ENCODE measurements at places on chromosomes 5 and 9.

- DNase-seq, result no peak
Measured at GRCh38 chr9:86663905-86664304, 283.4 kb downstream of the GAS1 start.

DNA sequence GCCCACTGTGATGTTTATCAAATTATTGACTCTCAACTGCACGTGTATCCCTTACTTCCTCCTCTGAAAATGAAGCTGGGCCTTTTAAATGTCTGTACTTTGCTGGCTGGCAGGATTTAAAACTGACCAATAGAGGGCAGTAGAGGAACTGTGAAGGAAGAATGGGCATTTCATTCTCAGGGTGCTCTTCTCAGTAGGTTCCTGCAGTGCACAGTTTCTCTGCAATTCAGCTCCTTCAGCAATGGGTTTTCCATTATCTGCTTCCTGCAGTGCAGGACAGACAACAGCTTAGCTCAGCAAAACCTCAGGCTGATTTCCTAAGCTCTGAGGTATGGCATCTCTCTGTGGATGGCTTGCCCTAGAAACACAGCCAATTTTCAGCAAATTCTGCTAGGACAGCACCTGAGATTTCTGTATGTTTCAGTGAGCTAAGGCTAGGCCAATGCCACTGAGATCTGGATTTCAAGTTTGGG lies 298.4 kb upstream of the PRDM9 start:
- DNase-seq, result no peak

DNA sequence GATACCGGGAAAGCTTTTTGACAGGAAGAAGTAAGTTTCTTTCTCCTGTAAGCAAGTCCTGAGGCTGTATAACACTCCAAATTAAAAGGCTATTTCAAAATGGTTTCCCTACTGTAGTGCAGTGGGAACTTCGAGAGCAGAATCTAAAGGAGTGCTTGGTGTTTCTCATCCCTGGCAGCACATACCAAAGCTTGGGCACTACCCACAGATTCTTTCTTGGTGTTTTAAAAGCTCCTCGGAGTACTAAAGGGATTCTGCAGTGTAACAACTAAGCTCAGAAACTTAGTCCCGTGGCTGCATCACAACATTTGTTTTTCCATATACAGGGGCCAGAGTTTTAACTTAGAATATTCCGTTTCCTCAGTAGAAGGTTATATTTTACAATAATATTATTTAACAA lies 5.6 kb upstream of the APC start:
- DNase-seq, result no peak

DNA sequence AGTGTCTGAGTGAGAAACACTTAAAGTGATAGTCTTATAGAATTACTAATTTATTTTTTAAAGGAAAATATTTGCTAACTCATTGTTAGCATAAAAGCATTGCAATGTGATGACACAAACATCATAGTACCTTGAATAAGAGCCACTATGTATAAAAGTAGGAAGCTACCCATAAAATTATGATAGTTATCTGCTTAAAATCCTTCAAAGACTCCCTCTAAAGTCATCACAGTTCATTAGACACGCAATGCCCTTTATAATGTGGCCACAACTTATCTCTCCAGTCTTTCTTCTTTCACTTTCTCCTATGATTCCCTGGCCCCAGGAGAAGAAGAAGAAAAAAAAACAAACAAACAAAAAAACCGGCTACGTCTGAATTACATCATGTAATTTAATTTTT lies 1144.0 kb upstream of the NUDT12 start:
- no peak for DNase-seq

DNA sequence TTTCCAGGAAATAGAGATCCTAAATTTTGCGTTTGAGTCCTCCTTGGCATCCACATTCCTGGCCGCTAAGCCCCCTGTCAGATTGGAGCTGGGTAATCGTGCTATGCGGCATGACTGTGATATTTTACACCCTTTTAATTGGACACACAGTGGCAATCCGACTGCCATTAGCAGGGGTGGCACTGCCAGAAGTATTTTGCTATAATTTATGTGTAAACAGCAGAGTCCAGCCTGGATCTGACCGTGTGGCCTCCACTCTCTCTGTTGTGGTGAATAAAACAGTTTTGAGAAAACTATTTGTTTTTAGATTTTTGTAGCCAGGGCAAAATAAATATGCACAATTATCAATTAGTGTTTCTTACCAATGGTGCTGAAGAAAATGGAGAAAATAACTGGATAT lies 281.0 kb upstream of the IRX2 start:
- DNase-seq, result no peak

- DNase-seq, result no peak
Measured at GRCh38 chr9:113328045-113328782, 11.9 kb downstream of the WDR31 start.

GRCh38 chr9:137333016-137333671 lies 31.1 kb upstream of the NRARP start:
- DNase-seq, result no peak

DNA sequence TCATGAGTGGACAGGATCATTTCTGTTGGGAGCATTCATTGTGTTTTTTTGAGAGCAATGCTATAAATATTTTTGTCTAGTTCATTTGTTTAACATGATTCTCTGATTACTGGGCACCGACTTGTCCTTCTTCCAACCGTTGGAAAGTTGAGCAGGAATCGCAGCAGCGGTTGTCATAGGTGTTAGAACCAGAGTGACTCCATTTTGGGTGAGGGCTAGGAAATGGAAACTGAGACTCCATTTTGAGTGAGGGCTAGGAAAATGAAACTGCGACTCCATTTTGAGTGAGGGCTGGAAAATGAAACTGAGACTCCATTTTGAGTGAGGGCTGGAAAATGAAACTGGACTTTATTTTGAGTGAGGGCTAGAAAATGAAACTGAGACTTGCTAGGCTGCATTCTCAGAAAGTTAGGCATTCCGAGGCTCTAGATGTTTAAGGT lies 100.6 kb downstream of the ICE1 start:
- DNase-seq, result no peak

Data from stimulated activated CD8-positive, alpha-beta memory T cell treated with anti-CD3 and anti-CD28 coated beads, Interleukin-7, amount 100 ng/mL, for 24 hours (primary cell).